ENCODE measurements at places on chromosomes 5 and 9. TPM values are rescaled to one million over a fixed set of nuclear protein-coding genes. Genes with fewer than 3 reads are reported as not detected.
A peak's percentile ranks its signal among the peaks of the same experiment; 100 is the strongest.

HBEGF gene
- total RNA-seq, result 31.6 TPM

GARIN3 gene
- not detected for total RNA-seq

ST6GALNAC4 gene
- 32.5 TPM for total RNA-seq

NUTM2G gene
- not detected for total RNA-seq

- DNase-seq, result no peak
Observed at GRCh38 chr9:130701059-130702022, 7.8 kb downstream of the EXOSC2 start.

DNA sequence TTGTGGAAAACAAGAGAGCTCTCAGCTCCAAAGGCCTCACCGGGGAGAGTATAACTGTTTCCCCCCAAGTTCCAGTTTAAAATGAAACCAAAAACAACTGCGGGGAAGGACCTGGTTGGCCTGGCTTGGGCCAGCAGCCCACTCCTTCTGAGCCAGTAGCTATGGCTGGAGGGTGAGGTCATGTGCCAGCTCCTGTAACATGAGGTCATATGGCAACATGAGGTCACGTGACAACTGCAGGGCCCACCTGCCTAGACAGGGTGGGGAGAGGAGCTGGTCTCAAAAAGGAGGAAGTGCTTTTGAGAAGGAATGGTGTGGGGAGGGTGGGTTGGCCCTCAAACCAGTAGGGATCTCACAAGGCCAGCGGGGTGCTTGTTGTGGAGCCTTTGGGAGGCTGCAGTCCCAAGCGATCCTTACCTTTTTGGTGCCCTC is 29.3 kb upstream of the CRB2 start:
- DNase-seq, result no peak

- no peak for DNase-seq
Observed at GRCh38 chr5:158304607-158305006, 445.7 kb upstream of the CLINT1 start.

GRCh38 chr5:42655982-42656650 is 100.5 kb upstream of the CCDC152 start:
- DNase-seq, result no peak

DNA sequence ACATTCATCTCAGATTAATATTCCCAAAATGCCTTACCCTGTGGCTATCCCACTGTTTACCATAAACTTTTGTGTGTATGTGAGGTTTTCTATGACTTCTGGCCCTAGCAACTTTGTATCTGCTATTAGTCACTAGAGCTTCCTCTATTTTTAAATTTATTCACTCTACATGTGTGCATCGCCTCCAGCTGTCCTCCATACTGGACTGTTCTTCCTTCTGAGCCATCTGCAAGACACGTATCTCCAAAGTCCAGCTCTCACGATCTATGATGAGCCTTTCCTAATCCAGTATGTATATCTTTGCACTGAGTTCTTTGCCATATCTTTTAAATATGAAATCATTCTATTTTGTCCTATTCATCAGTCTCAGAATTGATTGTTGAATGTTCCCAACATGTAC is 1.7 kb upstream of the GNG10 start:
- DNase-seq, result no peak

- no peak for DNase-seq
Observed at GRCh38 chr9:126223798-126224531, 102.7 kb upstream of the MVB12B start.

DNA sequence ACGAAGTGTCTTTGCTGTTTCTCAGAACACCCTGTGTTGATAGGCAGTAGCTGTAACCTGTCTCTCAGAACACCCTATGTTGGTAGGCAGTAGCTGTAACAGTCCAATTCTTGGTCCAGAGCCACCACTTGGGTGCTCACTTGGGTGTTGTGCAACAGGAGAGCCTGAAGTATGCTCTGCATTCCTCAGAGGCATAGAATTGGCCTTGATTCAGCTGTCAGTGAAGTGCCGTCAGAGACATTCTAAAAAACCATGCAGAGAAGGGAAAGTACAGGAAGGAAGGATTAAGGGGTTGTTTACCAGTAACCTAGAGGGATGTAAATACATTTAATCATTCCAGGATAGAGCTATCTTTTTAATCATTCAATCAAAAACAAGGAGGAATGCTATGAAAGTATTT is 231.2 kb downstream of the ARRDC3 start:
- peak; percentile 70 for DNase-seq

All from kidney epithelial cell (primary cell).